ENCODE measurements at places on chromosomes 3 and 15. TPM values are rescaled to one million over a fixed set of nuclear protein-coding genes. Genes with fewer than 3 reads are reported as not detected.

GRCh38 chr15:81049835-81050234, 49.1 kb downstream of the TLNRD1 start:
- no peaks in the 10 kb centered on the region for H3K4me1 ChIP-seq
- H3K27ac ChIP-seq, result no peak overlapping the region
- no peak overlapping the region for H3K4me3 ChIP-seq
- no peaks in the 10 kb centered on the region for H3K36me3 ChIP-seq
- H3K27me3 ChIP-seq, result no peaks in the 10 kb centered on the region

TIMP4 gene
- total RNA-seq, result not detected

DNA sequence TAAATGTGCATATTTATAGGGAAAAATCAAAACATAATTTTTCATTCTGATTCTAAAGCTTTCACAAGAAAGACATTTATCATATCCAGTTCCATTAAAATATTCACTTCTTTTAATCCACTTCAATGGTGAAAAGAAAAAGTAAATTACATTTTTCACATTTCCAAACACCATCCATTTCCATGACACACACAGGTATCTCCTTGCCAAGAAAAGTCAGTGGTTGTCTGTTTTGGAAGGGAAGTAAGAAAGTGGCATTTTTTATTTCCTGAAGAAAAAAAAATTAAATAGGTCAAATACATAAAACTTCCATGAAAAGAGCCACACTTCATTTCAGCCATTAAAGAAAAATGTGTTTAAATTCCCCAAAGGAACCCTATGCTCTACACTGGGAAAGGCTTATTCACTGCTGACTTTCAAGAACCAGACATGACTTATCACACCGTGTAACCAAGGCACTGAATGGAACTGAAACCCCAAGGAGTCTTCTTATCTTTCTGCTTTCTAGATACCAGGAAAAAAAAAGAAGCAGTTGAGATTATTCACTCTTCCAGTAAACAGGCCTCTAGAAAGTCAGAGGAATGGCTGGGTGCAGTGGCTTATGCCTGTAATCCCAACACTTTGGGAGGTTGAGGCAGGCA, 44.5 kb downstream of the OSBPL10 start:
- DNase-seq, result no peak
- no peaks in the 10 kb centered on the region for H3K27me3 ChIP-seq
- H3K27ac ChIP-seq, result no peak overlapping the region
- H3K4me1 ChIP-seq, result no peaks in the 10 kb centered on the region
- no peak overlapping the region for H3K4me3 ChIP-seq

SAMMSON gene
- not detected for total RNA-seq

XCR1 gene
- total RNA-seq, result 0.21 TPM

GRCh38 chr3:133377396-133377795, 22.5 kb upstream of the BFSP2 start:
- no peak overlapping the region for H3K27ac ChIP-seq
- no peaks in the 10 kb centered on the region for H3K27me3 ChIP-seq
- no peak overlapping the region for H3K4me3 ChIP-seq
- H3K4me1 ChIP-seq, result no peaks in the 10 kb centered on the region
- DNase-seq, result no peak
- H3K36me3 ChIP-seq, result no peaks in the 10 kb centered on the region
